ENCODE measurements at places on chromosomes 4 and X. TPM values are rescaled to one million over a fixed set of nuclear protein-coding genes. Genes with fewer than 3 reads are reported as not detected.

DNA sequence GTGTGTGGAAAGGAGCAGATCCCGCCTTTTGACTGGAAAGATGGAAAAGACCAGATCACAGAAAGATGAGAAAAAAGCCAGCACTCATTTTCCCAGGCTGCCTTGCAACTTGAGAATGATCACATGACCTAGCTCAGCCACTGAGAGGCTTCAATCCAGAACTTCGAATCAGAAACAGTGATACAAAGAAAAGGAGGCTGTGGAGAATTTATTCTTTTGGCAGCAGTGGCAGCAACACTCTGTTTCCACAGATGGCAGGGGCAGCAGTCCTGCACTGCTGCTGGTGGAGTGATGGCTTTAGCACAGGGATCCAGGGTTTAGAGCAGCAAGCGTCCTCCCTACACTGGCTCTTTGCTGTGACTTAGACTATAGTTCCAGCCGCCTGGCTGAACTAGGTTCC is 77.8 kb upstream of the SH3RF1 start:
- H3K4me1 ChIP-seq: no peaks in the 10 kb centered on the region
- H3K4me3 ChIP-seq: no peak overlapping the region
- DNase-seq: no peak
- H3K36me3 ChIP-seq: no peaks in the 10 kb centered on the region
- no peak overlapping the region for H3K27ac ChIP-seq

DNA sequence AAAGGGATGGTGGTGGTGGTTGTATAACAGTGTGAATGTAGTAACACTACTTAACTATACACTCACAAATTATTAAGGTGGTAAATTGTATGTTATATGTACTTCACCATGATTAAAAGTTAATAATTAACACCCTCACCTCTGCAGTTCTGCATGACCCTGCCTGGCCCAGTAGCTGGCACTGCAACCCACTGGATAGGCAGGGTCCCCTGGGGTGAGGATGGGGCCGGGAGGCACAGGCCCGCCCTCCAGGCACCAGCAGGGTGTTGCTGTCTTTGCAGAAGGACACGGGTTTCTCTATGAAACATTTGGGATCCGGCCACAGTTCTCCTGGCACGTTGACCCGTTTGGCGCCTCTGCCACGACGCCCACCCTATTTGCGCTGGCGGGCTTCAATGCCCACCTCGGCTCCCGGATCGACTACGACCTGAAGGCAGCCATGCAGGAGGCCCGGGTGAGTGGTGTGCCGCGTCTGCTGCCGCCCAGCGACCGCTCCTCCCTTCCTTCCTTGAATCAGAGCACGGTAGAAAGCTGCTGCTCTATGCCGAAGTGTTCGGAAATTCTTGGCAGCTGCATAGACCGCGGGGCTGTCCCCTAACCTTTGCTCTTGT is 11.8 kb downstream of the MAN2B2 start:
- no peak for DNase-seq
- H3K4me1 ChIP-seq: no peaks in the 10 kb centered on the region
- no peaks in the 10 kb centered on the region for H3K27me3 ChIP-seq

GRCh38 chrX:93985344-93986307 is 311.6 kb downstream of the FAM133A start:
- no peaks in the 10 kb centered on the region for H3K4me1 ChIP-seq
- no peak overlapping the region for H3K27ac ChIP-seq
- no peaks in the 10 kb centered on the region for H3K27me3 ChIP-seq
- no peaks in the 10 kb centered on the region for H3K36me3 ChIP-seq
- H3K4me3 ChIP-seq: no peak overlapping the region

DNA sequence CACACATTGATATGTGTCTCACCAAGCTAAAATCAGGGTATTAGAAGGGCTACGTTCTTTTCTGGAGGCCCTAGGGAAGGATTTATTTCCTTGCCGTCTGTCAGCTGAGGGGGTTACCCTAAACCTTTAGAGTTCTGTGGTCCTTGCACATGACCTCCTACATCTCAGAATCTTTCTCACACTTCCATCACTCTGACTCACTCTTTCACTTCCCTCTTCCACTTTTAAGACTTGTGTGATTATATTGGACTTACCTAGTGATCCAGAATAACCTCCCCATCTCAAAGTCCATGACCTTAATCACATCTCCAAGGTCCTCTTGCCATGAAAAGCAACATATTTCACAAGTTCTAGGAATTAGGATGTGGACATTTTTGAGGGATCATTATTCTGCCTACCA is 53.6 kb upstream of the FUNDC1 start:
- no peak overlapping the region for H3K4me3 ChIP-seq
- H3K4me1 ChIP-seq: no peaks in the 10 kb centered on the region
- no peak overlapping the region for H3K27ac ChIP-seq

DNA sequence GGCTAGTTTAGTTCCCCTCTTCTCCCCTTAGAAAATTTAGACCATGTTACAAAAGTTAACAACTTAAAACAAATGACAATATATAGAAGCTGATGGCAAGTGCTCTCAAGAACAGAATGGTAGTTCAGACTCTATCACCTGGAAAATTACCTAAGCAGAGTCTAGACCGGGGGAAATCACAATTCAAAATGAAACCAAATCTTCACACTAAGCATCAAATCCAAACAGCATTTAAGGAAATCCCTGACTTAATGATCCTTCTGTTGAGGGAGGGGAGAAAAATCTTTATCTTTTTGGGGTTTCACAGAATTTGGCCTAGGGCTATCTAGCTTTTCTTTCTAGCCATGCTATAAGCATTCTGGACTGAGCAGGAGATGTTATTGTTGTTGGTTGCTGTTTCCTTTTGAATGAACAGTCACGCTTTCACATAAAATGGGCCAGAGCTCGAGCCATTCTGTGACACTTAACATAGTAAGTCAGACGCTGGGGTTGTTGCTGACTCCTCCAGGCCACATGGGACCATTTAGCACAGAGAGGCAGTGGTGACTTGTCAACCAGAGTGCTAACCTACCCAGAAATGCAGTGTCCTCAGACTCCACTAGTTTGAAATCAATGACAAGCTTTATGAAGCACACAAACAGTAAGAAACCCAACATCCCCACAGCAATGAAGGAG is 16.0 kb upstream of the LSM6 start:
- no peaks in the 10 kb centered on the region for H3K36me3 ChIP-seq
- H3K4me3 ChIP-seq: no peak overlapping the region
- H3K27me3 ChIP-seq: no peaks in the 10 kb centered on the region
- H3K4me1 ChIP-seq: no peaks in the 10 kb centered on the region
- no peak overlapping the region for H3K27ac ChIP-seq

DNA sequence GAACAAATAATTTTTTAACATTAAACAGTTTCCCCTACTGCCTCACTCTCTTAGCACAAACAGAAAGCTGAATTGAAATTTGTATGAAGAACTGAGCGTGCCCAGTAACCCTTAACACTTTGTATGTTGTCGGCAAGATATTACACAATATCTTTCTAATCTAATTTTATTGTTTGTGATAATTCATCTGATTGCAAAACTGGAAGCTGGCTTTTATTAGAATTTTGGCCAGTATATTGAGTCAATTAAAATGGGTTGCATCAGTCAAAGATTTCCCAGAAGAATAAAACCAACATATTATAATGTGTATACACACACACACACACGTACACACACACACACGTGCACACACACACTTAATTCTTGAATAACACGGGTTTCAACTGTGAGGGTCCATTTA is 2332.1 kb downstream of the PCDH7 start:
- no peak overlapping the region for H3K27ac ChIP-seq
- no peaks in the 10 kb centered on the region for H3K27me3 ChIP-seq
- DNase-seq: no peak

DNA sequence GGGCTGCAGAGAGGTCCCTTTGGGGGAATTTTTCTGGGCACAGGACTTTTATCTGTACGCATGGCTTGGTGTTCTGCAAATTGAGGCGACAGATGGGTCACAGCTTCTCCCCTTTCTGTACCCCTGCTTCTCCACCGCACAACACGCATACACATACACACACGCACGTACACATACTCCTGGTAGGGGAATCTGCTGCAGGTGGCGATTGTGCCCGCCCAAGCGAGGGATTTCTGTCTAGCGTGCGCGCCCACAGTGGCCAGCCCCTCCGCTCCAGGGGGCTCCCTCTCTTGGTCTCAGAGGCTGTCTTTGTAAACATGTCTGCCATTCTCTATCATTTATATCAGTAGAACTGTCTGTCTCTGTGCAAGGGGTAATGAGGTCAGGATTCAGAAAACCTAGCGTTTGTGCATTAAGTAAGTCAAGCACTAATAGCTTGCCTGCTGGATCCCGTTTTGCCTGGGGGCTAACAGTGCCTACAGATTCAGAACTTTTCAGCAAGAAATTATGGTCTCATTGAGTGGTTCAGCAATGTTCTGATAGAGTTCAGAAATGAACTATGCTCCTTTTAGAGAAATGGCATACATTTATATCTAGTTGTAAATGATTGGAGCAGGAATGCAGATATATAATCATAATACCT is 2.2 kb downstream of the GRID2 start:
- no peaks in the 10 kb centered on the region for H3K4me1 ChIP-seq
- no peak overlapping the region for H3K27ac ChIP-seq
- no peaks in the 10 kb centered on the region for H3K27me3 ChIP-seq
- H3K36me3 ChIP-seq: no peaks in the 10 kb centered on the region

- no peak for DNase-seq
- H3K4me1 ChIP-seq: no peaks in the 10 kb centered on the region
- H3K4me3 ChIP-seq: no peak overlapping the region
Measured at GRCh38 chrX:41153448-41153847, 68.2 kb downstream of the USP9X start.

DNA sequence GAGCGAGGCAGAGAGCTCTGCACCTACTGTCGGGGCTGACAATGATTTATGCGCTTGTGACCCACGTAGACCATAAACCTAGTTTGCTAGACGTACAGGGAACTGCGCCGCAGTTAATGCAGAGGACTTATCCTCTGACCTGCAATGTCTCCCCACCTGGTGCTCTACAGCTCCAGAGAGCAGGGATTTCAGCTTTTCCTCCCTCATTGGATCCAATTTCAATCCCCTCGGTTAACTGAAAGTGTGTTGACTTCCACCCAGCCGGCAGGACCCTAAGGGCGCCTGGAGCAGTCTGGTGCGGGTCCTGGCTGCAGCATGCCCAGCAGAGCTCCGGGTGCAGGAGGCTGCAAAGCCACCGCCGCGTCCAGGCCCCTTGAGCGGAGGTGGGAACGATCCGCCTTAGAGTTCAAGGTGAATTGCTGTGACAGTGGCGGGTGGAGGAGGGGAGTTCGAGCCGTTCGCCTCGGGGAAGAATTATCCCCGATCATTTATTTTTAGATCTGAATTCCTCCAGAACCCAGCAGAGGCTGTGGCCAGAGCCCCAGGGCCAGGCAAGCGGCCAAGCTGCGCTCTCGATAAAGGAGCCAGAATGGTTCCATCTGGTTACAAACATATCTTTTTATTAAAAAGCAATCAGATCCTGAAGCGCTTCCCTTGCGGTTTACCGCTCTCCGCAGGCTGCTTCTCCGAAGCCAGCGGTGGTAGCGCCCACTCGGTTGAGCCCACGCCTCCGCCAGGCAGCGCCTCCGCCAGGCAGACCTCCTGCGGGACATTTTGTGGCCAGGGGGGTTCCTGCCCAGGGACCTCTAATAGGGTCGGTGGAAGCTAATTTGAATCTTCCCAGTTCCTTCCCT is 66.0 kb downstream of the FBXO8 start:
- H3K27me3 ChIP-seq: no peaks in the 10 kb centered on the region
- no peaks in the 10 kb centered on the region for H3K4me1 ChIP-seq
- H3K27ac ChIP-seq: no peak overlapping the region
- peak; percentile 73 for DNase-seq
- H3K36me3 ChIP-seq: no peaks in the 10 kb centered on the region

DNA sequence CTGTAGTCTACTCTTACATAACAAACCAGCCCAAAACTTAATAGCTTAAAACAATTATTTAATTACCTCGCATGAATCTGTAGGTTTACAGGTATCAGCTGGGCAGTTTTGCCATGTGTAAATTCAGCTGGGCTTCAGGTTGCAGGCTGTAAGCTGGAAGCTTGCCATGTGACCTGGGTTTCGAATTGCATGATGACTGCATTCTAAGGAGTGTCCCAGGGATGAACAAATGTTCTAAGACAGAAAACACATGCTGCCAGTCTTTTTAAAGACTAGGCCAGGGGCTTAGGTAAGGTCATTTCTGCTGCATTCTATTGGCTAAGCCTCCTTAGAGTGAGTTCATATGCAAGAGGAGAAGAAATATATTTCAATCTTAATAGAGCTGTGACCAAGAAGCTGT is 44.8 kb downstream of the GRIA2 start:
- no peak overlapping the region for H3K4me3 ChIP-seq
- H3K27ac ChIP-seq: no peak overlapping the region
- H3K4me1 ChIP-seq: no peaks in the 10 kb centered on the region
- DNase-seq: no peak

DNA sequence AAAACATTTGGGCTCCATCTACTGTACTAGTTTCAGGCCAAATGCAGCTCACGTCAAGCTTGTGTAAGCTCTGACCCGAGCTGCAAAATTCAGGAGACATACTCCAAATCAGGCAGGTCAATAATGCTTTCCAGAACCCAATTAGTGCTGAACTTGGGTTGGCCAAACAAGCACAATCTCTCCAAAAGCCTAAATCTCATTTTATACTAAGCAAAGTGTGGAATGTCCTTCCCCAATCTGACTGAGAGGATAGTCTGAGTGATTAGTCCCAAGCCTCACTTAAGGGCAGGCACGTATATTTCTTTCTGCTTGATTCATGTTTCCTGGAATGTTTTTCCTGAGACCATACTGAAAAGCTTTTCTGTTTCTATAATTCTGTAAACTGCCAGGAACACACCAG is 79.9 kb downstream of the NKX6-1 start:
- H3K27me3 ChIP-seq: no peaks in the 10 kb centered on the region
- no peak for DNase-seq
- H3K27ac ChIP-seq: no peak overlapping the region

DNA sequence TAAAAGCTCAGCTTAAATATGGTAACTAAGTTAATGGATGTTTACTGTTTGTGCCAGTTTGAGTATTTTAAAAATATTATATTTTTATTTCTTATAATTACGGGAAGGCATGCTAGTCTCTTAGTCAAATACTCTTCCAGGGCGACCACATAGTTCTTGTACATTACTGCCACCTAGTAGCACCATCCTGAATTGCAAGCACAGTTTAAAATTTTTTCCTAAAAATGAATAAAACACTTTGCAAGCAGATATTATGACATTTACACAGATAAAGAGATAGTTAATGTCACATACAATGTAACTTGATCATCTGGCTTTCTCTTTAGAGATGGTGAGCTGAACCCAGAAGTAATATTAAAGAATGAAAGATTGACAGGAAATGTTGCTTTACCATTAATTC is 11.5 kb downstream of the NDP start:
- H3K27me3 ChIP-seq: no peaks in the 10 kb centered on the region
- no peak overlapping the region for H3K27ac ChIP-seq
- no peak overlapping the region for H3K4me3 ChIP-seq
- no peaks in the 10 kb centered on the region for H3K4me1 ChIP-seq

DNA sequence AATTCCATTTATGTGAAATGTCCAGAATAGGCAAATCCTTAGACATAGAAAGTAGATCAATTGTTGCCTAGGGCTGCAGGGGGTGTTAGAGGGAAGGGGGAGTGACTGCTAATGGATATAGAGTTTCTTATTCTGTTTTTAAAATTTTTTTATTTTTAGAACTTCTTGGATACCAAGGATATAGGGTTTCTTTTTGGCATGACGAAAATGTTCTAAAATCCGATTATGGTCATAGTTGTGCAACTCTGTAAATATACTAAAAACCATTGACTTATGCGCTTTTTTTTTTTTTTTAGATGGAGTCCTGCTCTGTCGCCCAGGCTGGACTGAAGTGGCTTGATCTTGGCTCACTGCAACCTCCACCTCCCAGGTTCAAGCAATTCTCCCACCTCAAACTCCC is 125.2 kb upstream of the USP9X start:
- H3K4me1 ChIP-seq: no peaks in the 10 kb centered on the region
- no peak overlapping the region for H3K27ac ChIP-seq
- DNase-seq: no peak

The KLHL2 gene
- total RNA-seq: 28.2 TPM

The ZNF732 gene
- 0.45 TPM for total RNA-seq

The RHOXF1 gene
- total RNA-seq: 0.69 TPM

The GAGE2A gene
- total RNA-seq: not detected

The GAGE12H gene
- not detected for total RNA-seq

The FAM156A gene
- 14.7 TPM for total RNA-seq

All from aorta (tissue), 5 donors.